ENCODE measurements at places on chromosomes 7 and 10.

- ATAC-seq = no peak
Measured at GRCh38 chr7:17408245-17408903, 109.9 kb downstream of the AHR start.

DNA sequence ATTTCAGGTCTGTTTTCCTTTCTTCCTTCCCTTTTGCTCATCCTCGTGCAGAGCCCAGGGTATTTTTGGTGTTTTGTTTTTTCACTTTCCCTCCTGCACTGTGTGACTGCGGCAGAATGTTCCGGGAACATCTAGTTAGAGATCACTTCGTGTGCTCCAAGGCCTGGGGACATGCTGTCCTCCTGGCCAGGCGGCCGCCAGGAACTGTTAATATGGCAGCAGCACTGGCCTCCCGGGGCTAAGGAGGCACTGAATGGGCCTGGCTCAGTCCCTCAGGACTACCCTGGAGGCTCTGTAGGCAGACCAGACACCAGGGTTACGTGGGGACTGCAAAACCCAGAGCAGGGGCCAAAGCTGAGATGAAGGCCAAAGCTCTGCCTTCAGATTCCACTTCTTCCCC is 43.1 kb upstream of the TCF7L2 start:
- ATAC-seq = no peak

- ATAC-seq = no peak
Measured at GRCh38 chr10:49569031-49569631, 30.2 kb upstream of the ERCC6 start.

DNA sequence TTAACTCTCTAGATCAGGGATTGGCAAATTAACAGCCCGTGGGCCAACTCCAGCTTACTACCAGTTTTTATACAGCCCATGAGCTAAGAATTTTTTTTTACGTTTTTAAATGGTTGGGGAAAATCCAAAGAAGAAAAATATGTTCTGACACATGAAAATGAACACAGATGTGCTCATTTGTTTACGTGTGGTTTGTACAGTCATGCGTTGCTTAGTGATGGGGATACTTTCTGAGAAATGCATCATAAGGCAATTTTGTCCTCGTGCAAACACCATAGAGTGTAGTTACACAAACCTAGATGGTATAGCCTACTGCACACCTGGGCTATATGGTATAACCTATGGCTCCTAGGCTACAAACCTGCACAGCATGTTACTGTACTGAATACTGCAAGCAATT is 8.3 kb upstream of the SMKR1 start:
- peak; percentile 87 for ATAC-seq

DNA sequence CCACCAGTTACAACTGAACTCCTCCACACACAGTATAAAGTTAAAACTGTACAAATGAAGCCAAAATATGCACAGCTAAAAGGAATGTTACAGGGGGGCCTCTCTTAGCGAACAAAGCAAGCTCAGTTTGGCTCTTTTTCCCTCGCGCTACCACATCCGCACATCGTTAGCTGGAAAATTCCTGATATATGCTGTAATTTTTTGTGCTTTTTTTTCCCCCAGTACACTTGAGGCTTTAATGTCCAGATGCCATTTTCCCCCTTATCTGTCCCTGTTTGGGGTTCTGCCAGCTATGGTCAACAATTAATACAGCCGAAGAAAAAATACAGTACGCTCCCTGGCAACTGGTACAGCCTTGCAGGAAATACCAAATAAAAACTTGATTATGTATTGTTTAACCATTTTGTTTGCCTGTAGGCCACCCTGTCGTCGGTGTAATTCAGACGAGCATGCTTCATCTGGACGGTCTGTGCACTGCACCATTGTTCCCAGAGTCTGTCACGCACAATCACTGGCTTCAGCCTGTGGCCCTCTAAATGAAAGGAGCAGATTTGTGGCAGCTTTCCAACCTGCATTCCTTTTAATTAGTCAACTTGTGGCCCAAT is 108.1 kb upstream of the FAM133B start:
- no peak for ATAC-seq

DNA sequence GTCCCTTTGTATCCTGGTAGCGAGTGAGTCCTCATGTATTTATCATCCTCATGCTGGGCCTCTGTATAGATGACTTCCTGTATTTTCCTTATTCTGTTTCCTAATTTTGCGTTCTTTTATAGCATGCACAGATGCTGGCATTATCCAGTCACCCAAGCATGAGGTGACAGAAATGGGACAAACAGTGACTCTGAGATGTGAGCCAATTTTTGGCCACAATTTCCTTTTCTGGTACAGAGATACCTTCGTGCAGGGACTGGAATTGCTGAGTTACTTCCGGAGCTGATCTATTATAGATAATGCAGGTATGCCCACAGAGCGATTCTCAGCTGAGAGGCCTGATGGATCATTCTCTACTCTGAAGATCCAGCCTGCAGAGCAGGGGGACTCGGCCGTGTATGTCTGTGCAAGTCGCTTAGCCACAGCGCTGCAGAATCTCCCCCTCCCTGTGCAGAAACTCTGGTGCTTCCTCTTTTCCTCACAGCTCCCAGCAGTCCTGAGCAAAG is 183.1 kb upstream of the PRSS58 start:
- no peak for ATAC-seq

DNA sequence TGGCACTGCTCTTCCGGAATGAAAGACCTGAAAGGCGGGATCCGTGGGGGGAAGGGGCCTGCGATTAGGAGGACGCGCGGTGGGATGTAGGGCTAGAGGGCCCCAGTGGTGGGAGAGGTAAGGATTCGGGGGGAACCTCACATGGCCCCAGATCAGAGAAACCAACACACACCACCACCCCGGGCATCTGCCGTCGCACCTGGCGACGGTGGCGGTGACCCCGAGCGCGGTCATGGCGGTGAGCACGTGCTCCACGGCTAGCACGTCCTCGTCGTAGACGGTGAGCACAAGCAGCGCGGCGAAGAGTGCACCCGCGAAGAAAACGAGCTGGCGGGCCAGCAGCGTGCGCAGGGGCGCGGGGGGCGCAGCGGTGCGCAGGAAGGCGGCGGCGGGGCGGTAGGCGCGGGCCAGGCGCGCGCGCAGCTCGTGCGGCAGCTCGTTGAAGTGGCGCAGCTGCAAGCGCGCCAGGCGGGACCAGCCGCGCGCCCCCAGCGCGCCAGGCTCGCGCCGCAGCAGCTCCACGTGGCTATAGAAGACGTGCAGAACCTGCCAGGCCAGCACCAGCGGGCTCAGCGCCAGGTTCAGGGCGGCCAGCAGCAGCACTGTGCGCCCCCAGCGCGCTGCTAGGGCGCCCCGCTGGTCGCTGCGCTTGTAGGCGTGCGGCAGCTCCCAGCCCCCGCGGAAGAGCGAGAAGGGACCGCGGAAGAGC is 5.7 kb downstream of the ATG9B start:
- peak; percentile 10 for ATAC-seq

GRCh38 chr7:1855725-1856160 is 185.7 kb downstream of the ELFN1 start:
- ATAC-seq = no peak

- ATAC-seq = no peak
Measured at GRCh38 chr10:89454561-89455347, 40.4 kb downstream of the IFIT5 start.

GRCh38 chr10:77699080-77699645 is 61.6 kb upstream of the KCNMA1 start:
- ATAC-seq = no peak

DNA sequence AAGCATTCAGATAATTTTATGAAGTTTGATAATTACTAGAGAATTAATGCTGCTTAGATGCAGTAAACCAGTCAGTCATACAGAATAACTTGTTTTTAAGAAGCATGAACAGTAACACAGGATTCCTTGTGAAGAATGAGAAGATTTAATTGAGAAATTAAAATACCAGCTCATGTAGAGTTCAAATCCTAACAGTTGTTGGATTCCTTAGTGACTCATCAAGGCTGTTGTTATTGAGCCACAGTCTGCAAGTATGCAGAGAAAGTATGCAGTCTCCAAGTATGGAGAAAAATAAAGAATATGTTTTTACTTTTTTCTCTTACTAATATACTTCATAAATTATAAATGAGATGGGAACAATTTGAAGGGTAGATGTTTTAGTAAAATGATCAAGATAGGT is 30.2 kb upstream of the CYP26C1 start:
- no peak for ATAC-seq

DNA sequence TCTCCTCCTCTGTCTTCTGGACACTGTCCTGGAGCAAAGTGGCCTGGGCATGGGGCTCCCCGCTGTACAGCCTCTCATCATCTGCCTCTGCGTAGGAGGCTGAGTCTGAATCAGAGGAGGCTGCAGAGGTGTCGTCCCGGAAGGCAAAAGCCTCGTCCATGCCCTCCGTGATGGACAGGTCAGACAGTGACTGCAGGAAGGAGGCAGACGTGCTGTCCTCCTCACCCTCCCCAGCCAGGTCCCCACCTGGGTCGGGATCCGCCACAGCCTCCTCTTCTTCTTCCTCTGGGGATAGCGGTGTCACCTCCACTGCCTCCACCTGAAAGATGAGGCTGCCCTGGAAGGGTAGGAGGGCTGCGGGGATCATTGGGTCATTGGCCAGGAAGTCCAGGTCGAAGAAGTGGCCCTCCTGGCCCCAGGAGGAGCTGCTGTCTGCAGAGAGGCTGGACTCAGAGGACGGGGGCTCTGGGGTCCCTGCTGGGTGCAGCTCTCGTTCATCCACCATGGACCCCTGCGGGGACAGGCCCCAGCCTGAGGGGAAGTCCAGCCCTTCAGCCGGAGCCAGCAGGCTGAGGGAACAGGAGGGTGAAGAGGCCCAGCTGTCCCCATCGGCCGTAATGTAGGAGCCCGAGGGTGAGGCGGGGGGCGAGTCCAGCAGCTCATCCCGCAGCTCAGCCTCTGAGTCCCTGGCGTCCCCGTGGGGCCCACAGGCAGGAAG is 3.7 kb downstream of the NACAD start:
- ATAC-seq = no peak

DNA sequence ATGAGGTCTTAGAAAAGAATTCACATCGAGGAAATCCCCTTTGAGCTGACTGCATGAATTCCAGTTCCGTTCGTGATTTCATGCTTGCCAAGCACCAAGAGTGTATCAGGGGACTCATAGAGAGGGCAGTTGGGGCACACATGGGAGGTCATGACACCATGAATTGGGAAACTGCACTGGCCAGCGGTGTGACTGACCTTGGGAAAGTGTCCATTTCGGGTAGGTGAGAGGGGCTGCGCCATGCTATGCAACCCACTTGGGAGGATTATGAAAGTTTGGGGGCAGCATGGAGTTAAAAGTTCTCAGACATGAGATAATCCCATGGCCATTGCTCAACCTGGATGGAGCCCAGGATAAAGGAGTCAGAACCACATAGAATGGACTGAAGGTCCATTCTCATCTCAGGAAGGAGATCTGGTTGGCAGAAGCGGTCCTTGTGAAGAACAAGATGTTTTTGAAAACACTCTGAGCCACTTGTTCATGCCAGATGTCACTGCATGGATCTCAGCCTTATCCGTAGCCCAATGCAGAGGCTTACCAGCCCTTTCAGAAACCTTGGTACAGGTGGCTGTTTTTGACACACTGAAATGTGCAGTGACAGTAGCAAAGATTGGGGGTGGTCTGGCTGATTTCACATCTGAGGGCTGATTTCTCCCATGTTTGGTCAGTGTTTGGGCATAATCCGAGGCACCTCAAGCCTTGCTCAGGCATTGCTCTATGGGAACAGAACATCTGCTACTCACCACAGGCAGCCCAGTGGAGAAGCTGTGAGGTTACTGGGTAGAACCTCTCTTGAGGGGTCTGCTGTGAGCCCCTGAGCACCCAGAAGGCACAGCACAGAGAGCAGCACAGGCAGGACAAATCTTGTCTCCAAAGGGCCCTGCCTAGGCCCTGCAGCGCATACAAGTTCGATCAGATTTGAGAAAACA is 252.3 kb downstream of the CXCL12 start:
- ATAC-seq = no peak

GRCh38 chr7:27151931-27152815 is at the start of gene HOXA3:
Gene HOXA3, minus strand, starts transcription at chr7:27152583. Its CDS starts 41,943 bp downstream, at chr7:27110640.
- ATAC-seq = no peak

- ATAC-seq = no peak
Measured at GRCh38 chr7:6294839-6295238, 22.4 kb upstream of the CYTH3 start.

GRCh38 chr10:122649903-122650302 is 49.7 kb downstream of the C10orf120 start:
- ATAC-seq = no peak

GRCh38 chr10:81414038-81414437 is 461.0 kb upstream of the NRG3 start:
- no peak for ATAC-seq

DNA sequence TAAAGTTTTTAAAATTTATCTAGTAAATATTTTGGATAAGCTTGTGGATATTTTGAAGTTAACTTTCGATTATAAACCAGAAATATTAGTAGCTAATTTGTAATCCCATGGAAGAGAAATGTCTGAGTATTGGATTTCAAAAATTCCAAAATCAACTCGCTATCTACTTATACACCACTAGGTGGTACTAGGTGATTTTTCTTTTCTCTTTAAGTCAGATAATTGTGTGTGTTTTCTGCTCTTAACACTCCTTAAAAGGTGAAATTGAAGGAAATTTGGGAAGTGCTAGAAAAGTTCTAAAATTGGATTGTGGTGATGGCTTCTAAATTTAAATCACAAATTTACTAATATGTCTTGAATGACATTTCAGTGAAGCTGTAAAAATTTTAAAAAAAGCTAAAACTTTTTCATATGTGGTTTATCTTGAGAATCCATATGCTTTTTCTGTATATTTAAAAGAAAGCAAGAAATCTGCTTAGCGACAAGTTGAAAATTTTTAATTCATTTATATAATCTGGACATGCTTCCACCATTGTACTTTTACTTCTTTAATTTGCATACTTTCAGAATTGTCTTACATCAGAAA is 90.2 kb downstream of the IPMK start:
- ATAC-seq = no peak

GRCh38 chr10:110207805-110208613 is 604 bp downstream of the MXI1 start:
- ATAC-seq = peak; percentile 18
